ENCODE measurements at places on chromosomes 11 and 22.

DNA sequence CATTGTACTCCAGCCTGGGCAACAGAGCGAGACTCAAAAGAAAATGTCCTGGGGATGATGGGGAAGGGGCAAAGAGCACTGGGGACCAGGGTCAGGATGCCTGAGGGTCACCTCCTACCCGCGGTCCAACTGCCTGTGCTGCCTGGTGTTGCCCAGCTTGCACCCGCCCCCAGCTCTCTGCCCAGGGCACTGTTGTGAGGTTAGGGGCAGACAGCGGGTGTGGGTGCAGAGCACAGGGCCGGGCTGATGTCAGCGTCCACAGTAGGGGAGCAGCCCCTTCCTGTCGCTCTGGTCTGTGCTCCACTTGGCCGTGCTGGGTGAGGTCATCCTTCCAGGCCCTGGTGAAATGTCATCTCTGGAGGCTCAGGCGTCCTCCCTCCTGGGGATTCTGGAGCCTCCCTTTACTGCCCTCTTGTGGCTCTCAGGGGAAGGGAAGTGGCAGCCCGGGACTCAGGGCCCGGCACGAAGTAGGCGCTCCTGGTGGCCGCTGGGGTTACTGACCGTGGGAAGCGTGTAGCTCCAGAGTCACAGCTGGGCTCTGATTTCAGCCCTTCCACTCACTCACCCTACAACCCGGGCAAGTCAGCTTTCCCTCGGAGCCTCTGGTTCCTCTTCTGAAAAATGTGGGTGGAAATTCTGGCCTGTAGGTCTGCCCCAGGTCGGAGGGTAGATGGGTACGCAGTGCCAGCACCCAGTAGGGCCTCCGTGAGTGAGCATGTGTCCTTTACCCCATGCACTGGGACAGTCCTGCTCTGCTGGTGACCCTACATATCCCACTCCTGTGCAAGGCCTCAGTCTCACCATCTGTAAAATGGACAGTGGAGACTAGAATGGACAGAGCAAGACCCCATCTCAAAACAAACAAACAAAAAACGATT, 17.3 kb upstream of the PRR5 start:
- peak; percentile 97 for DNase-seq

DNA sequence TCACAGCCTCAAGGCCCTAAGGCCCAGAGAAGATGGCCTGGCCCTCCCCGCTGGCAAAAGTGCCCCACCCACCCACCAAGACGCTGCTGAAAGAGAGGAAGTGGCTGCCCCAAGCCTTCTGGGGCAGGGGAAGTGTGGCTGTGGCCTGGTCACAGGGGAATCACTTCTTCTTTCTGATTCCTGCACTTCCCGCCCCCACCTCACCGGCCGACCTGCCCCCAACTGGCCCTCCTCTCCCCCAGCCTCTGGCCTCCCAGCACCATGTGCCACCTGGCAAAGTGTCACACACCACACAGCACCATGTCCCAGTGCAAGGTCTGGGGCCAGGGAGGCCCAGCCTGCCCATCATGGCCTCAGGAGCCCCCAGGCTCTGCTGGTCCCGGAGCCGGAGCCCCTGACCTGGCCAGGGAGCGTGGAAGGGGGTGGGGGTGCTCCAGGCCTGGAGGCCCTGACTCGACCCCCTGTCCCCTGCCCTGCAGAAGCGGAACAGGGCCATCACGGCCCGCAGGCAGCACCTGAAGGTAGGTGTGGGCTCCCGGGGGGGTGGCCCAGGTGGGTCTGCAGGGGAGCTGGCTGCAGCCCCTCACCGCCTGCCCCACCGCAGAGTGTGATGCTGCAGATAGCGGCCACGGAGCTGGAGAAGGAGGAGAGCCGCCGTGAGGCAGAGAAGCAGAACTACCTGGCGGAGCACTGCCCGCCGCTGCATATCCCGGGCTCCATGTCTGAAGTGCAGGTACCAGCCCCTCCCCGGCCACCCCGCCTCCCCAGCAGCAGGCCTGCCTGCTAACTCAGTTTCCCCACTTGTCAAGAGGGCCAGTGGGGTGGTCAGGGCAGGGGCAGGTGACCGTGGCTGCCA, 1.4 kb downstream of the TNNI2 start:
- peak; percentile 69 for DNase-seq

GRCh38 chr22:24543185-24543601, 11.7 kb downstream of the GUCD1 start:
- DNase-seq: no peak

GRCh38 chr22:43126501-43127165, 16.1 kb downstream of the BIK start:
- DNase-seq: no peak

- no peak for DNase-seq
Measured at GRCh38 chr11:130050257-130050656, 19.4 kb upstream of the APLP2 start.

- DNase-seq: no peak
Measured at GRCh38 chr22:37999236-37999635, 14.9 kb upstream of the SOX10 start.

DNA sequence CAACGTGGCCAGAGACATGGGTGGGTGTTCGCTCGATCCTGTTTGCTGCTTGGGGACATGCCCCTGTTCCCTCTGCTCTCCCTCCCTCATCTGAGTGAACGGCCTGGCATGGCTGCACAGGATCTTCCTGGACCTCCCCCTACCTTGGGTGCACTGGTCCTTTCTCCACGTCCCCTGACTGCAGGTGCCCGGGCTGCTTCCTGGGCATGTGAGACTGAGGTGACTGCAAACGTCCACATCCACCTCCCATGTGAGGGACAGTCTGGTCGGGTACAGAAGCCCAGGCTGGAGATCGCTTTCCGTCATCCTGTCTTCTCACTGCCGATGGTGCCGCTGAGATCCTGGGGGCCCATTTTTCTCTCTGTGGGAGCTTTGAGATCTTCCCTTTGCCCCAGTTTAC, 11.8 kb downstream of the SULT4A1 start:
- DNase-seq: no peak

DNA sequence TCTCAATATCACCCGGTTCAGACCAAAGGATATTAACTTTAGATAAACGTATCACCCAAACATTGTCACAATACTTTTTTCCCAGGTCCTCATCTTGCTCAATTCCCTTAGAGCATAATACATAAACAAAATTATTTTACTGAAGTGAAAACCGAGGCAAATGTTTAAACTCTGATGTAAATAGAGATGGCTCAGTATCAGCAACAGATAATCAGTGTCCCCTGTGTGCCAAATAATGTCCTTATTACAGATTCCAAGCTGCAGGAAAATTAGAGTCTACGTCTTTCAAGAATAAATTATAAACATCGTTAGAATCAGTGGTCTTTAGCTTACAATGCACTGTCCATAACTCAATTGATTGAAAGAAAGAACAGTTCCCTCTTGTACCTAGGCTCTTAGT, 50.2 kb downstream of the DDI1 start:
- DNase-seq: no peak

GRCh38 chr11:19092342-19092741, 24.6 kb upstream of the ZDHHC13 start:
- DNase-seq: no peak

DNA sequence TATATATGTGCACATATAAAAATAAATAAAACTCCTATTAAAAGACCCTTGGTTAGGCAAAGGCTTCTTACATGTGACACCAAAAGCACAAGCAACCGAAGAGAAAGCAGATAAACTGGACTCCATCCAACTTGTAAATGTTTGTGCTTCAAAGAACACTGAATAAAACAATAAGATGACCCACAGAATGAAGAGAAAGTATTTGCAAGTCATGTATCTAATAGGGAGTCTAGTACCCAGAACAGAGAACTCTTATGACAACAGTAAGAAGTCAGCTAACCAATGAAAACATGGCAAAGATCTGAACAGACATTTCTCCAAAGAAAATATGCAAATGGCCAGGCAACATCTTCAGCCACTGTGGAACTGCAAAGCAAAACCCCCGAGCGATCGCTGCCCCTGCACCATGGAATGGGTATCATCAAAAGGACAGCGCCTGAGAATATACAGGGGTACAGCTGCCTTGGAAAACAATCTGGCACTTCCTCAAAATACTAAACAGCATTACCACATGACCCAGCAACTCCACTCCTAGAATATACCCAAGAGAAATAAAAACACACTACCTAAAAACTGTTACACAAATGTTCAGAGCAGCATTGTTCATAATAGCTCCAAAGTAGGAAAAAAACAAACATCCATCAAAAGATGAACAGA, 17.2 kb downstream of the BRD1 start:
- peak; percentile 33 for DNase-seq

- DNase-seq: no peak
Measured at GRCh38 chr11:79852176-79852575, 411.3 kb upstream of the TENM4 start.

- DNase-seq: no peak
Measured at GRCh38 chr22:49544286-49544685, 283.4 kb downstream of the BRD1 start.

GRCh38 chr22:36741204-36741793, 34.6 kb downstream of the IFT27 start:
- no peak for DNase-seq

DNA sequence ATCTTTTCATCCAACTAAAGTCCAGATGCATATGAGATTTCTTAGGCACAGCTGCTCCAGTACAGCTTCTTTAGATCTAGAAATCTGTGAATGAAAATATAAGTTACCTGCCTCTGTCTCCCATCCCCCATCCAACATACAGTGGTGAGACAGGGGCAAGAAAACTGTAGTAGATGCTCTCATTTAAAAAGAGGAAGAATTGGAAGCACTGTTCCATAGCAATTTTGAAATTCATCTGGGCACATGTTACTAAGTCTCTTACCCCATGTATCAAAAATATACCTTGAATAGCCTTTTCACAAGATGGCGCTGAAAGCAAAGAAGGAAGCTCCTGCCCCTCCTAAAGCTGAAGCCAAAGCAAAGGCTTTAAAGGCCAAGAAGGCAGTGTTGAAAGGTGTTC, 37.8 kb downstream of the HSD17B12 start:
- no peak for DNase-seq

DNA sequence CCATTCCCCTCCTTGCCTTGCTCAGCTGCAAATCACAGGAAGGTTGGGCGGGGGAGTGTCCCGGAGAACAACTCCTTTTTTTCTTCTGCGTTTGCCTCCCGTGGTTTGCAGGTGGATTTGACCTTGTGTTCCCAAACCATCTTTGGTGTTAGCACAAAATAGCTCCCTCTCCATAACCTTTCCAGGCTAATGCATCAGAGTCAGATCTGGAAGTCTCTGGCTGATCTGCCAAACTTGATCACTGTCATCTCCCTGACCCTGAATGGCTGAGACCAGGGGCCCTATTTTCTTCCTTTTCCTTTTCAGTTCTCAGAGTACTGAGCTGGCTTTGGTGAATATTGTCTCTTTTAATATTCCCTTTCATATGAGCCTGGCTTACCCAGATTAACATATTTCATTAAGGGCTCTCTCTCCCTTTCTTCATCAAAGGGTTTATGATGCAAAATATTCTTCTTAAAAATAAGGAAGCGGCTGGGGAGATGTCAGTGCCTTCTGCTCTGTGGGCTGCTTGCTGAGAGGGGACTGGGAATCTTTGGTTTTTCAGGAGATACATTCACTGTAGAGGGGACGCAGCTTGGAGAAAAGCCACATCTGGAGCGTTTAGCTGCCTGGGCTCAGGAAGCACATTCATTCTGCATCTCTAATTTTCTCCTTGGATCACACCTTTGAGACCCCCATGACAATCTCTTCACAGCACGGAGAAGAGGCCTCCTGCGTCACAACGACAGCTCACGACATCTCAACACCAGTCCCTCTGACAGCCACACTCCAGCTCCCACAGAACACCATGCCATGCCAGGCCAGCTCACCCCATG, 148.3 kb downstream of the CEP164 start:
- no peak for DNase-seq

- peak; percentile 75 for DNase-seq
Measured at GRCh38 chr11:119144825-119145486, 3.9 kb upstream of the ABCG4 start.
